ENCODE measurements at places on chromosomes 3 and 15.

DNA sequence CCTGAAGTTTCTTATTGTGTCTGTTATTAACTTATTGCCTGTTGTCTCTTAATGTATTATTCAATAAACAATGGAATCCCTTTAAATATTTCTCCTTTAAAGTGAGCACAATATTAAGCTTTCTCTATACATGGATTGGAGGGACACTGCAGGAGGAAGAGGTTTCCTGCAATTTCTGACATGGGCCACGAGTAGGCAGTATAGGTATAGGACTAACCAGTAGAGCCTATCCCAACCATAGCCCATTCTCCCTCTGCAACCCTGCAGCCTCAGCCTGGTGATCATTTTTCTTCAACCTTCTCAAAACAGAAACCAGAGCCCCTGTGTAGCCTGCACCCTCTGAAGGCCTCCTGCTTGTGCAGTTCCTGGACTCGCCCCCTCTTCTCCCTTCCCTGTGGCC lies 124.8 kb downstream of the NEK10 start:
- DNase-seq = no peak

DNA sequence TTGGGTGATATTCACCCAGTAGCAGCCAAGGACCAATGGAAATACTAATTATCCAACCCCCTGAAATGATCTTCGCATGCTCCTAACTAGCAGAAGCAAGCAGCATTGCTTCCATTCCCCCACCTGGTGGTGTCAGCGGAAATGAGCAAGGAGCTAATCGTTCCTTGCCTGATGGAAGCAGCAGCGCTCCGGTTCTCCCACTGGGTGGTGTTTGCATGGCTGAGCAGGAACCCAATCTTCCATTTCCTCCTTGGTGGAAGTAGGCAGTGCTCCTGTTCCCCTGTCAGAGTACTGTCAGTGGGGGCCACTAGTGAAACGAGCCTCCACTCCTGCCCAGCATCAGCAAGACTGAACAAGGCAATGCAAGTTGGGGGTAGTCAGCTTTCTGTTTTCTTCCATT lies 311.5 kb downstream of the CACNA2D3 start:
- DNase-seq = no peak

DNA sequence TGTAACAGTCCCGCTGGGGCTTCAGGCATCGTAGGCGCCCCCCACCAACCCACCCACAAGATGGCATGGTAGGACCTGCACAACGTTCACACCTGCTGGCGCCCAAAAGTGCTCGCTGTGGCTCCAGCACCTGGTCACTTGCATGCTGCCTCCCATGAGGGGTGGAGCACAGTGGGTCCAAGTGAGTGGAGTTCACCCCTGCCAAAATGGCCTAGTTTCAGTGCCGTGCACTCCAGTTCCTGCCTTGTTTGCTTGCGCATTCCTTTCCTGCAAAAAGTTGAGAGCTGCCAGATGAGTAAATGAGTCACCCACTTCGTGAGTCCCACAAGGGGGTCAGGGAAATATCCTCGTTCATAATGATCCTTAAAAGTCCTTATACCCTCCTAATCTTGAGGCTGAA lies 788.7 kb upstream of the DPPA4 start:
- DNase-seq = no peak

DNA sequence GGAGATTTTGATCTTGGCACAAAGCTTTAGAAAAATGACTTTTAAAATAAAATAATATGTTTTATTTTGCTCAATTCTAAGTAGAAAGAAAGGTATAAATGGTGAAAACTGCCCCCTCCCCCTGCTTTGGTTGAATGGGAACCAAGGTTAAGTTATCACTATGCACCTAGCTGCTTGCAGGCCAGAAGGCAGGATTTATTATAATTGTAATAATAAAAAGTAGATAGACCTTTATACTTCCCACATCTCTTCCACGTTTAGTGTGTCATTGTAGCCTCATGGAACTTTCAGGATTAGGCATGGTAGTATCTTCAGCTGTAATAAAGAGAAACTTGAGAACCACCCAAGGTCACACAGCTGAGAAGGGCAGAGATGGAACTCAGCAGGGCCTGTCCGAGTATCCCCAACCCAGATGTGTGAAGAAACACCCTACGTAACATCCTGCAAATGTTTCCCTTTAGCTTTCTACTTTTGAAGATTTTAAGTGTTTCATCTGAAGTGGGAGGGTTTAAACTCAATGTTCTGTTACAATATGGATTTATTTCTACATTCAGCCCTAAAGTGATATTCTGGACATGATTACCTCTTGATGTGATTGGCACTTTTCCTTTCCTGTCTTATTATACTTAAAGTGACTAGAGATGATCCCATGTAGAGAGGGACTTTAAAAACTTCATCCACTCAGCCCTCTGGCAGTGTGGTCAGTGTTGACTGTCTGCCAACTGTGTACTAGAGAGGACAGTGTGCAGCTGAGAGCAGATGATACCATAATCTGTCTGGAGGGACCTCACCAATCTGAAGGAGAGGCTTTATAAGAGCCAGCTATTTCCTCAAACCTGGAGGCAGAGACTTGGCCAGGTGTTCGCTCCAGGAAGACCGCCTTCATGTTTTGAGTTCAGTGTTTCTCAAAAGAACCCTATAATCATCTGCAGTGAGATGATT lies 282.5 kb upstream of the TRIM42 start:
- DNase-seq = no peak

DNA sequence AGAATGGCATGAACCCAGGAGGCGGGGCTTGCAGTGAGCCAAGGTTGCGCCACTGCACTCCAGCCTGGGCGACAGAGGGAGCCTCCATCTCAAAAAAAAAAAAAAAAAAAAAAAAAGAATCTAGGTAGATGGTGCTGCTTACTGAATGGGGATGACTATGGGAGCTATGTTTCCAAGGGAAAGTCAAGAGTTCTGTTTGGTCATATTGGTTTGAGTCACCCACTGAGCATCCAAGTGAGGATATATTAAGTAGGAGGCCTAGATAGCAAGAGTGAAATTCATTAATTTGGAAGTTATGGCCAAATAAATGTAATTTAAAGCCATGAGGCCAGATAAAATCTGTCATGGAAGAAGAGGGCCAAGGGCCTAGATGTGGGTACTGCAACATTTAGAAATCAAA lies 9.0 kb upstream of the UACA start:
- DNase-seq = no peak

- no peak for DNase-seq
Measured at GRCh38 chr15:93180656-93181055, 91.6 kb upstream of the RGMA start.

- no peak for DNase-seq
Measured at GRCh38 chr3:62376906-62377877, 3.8 kb upstream of the FEZF2 start.
